Substantia nigra (tissue), 51 donors: ENCODE measurements at places on chromosomes 2 and 18.

DNA sequence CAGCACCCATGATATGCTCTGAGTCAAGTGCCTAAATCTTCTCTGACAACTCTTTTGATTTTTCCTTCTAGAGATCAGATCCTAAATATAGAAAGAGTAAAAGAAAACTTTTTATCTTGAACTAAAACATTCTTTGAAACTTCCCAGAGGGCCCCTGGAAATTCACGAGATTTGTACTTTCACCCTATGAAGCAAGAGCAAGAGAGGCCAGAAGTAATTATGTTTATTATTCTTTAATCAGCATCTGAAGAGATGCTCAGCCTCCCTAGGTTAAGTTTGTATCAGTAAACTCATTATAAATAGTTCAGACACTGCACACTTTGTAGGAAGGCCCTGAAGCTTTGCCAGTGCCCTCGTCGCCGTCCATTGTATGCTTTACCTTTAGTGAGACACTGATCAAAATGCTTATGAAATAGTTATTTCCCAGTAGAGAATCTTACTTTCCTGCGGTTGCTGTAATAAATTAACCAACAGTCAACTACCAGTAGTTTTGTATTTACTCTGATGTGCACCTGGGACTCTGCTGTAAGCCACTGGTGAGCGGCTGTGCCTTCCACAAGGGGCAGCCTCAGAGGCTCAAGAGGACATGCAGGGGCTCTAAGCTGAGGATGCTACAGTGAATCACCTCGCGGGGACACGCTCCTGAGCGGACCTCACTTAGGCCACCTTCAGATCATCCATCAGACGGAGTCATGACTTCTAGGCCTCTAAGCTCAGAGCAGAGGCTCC, 71.9 kb downstream of the BIN1 start:
- no peak for DNase-seq

- DNase-seq = no peak
Observed at GRCh38 chr2:188645986-188646385, 328.2 kb upstream of the COL3A1 start.

- no peak for DNase-seq
Observed at GRCh38 chr2:85705680-85706039, 11.5 kb downstream of the GNLY start.

- no peak for DNase-seq
Observed at GRCh38 chr2:130371723-130372054, 15.8 kb downstream of the PTPN18 start.

- DNase-seq = no peak
Observed at GRCh38 chr2:238235331-238235732, 4.5 kb downstream of the HES6 start.

DNA sequence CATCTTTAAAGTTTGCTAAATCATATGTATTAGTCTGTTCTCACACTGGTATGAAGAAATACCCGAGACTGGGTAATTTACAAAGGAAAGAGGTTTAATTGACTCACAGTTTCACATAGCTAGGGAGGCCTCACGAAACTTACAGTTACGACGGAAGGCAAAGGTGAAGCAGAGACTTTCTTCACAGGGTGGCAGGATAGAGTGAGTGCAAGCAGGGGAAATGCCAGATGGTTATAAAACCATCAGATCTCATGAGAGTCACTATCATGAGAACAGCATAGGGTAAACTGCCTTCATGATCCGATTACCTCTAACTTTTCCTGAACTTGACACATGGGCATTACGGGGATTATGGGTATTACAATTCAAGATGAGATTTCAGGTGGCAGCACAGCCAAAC, 1075.2 kb upstream of the NRXN1 start:
- DNase-seq = no peak

DNA sequence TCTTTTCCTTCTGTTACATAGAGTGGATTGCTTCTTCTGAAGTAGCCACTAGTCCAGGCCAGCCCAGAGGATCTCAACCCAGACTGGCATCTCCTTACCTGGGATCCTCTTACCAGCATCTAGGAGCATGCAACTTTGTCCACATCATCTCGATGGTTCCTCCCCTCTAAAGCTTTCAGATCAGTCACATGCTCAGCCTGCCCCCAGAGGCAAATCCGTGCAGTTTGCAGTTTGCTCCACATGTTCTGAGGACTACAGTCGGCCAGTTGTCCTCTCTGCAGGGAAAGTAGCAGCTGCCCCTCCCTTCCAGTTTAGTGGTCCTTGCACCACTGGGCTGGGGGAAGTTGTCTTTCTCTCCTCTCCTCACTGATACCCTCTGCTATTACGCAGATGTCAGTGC, 259.8 kb upstream of the APCDD1 start:
- DNase-seq = no peak

DNA sequence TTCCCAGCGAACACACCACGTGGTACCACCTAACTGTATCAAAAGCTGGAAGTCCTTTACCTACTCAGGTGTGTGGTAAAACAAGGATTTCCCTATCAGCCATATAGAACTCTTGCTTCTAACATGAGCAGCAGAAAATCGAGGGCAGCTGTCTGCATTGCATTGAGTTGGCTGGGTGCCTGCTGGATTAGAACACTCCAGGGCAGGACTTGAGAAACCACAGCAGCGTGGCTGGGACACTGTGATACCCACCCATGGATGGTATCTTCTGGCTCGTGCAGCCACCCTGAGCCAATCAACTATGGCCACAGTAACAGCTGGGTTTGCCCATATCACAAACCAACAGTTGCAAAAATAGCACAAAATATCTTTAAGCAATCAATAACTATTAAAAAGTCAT, 188.3 kb downstream of the FBXO15 start:
- DNase-seq = no peak

- DNase-seq = no peak
Observed at GRCh38 chr2:102677244-102678215, 58.2 kb downstream of the SLC9A2 start.

DNA sequence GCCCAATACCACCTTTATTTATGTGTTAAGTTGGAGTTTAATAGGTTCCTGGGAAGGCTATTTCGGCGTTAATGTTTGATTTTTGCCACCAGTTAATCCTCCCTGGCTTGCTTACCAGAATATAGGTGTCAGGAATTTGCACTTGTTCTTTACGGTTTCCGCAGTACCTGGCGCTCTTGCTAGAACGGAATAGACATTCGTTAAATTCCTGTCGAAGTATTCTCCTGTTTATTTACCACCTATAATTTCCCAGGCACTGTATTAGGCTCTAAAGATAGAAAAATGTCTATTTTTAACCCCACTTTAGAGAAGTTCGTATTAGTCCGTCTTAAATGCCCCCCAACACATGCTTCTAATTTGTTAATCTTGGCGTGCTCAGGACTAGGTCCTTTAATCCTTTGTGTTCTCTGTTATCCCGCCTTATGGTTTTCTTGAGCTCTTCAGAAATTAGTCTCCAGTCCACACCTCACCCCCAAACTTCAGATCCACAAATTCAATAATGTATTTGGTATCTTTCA, 575 bp downstream of the CCDC150 start:
- DNase-seq = no peak

GRCh38 chr18:50144540-50144939, 50.4 kb downstream of the MYO5B start:
- DNase-seq = no peak

GRCh38 chr2:222180619-222181018, 118.2 kb downstream of the PAX3 start:
- no peak for DNase-seq

DNA sequence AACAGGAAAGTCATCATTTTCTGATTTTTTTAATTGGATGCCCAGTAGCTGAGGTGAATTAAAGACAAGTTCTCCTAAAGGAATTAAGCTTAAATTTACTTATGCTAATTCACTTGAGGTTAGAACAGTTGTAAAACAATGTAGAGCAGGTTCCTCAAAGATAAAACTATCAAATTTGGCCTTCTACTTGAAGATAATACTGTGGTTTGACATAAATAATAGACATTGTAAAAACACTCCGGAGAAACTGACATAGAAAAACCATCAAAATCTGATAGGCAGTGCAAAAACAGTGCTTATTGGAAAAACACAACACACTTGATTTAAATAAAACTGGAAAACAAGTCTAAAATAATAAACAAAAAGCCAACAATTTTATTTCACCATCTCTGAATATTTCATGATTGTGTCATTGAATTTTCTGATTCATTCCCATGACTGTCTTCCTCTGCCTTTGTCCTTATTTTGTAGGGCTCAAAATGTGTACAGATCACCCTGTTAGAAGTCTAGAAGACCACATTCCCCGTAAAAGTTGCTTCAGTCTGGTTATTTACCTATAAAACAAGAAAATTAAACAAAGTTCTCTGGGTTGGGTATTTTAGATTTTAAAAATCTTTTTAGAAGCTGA, 28.3 kb upstream of the SLC40A1 start:
- DNase-seq = no peak

DNA sequence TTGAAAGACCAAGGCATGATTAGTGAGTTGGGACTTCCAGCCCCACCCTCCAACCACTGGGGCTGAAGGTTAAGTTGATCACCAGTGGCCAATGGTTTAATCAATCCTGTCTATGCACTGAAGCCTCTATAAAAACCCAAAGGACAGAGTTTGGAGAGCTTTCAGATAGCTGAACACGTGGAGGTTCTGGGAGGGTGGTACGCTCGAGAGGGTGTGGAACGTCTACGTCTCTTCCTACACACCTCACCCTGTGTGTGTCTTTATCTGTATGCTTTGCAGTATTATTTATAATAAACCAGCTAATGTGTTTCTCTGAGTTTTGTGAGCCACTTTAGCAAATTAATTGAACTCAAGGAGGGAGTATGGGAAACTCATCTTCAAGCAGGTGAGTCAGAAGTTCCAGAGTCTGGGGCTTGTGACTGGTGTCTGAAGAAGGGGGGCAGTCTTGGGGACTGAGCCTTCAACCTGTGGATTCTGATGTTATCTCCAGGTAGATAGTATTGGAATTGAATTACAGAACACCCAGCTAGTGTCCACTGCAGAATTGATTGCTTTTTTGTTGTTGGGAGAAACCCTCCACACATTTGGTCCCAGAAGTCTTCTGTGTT, 20.3 kb downstream of the ACTR3 start:
- no peak for DNase-seq

DNA sequence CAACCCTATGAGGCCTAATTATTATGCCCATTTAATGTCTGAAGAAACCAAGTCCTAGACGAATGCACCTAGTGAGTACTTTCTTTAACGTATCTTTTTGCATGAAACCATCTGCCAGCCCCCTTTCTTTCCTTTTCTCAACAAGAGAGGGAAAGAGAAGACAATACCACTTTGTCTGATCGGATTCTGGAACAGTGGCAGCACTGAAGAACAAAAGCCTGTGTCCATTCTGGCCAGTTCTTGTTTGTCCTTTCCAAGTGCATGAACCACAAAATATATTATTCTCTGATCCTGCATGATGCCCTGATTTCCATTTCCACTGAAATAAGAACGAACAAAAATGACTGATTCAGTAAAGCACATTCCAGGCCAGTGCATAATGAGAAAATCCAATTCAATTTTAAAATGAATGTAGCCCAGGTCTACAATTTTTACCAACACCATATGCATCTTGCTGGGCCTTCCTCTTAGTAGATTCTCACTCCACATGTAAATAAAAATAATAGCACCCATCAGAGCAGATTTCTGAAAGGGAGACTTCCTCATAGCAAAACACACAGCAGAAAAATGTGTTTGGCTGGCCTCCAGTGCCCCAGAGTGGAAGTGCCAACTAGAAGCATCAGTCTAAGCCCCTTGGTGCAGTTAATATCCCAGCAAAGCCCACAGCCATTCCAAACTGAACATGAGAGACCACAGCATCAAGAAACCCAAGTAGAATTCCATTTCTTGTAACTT, 422.6 kb upstream of the ID2 start:
- no peak for DNase-seq

DNA sequence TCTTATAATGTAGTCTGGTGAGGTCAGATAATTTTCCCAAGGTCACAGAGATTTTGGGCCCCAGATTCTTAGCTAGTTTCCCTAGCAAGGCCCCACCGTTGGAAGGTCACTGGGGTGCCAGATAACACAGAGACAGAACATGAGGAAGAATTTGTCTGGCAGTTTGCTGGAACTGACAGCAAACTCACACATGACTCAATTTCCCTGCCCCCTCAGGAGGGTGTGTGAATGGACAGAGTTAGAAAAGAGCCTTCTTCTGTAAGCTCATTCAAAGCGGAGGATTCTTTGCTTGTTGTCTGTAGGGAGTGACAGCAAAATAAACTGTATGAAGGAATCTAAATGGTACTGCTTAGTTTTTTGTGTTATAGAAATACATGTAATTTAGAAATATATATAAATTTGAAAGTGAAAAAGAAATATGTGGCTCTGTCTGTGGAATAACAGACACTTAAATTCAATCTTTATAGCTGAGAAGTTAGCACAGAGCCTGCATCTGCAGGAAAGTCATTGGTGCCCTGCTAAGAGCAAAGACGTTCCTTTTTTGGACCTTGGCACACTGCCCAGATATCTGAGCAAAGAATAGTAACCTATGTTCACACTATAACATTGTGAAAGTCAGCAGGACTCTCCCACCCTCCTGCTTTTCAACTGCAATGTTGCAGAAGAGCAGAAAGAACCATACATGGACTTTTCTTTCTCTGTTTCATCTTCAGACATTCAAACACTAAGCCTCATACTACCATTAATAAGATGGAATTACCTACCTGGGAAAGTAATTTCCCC, 2.1 kb downstream of the MDH1 start:
- no peak for DNase-seq

DNA sequence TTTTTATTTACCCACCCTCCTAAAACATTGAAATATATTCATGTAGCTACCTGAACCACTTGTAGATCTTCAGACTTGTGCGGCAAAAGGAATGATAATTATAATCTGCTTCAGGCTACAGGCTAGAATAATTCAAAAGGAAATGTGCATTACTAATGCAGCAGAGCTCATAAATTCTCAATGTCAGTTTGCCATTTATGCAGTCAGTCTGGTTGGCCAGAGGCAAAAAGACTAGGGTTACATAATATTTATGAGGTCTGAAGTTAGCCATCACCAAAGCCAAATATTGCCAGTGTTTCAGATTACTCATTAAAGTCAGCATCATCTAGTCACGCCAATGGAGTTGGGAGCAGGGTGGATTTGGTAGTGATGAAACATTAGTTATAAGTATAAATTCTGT, 38.9 kb downstream of the METAP1D start:
- DNase-seq = no peak

DNA sequence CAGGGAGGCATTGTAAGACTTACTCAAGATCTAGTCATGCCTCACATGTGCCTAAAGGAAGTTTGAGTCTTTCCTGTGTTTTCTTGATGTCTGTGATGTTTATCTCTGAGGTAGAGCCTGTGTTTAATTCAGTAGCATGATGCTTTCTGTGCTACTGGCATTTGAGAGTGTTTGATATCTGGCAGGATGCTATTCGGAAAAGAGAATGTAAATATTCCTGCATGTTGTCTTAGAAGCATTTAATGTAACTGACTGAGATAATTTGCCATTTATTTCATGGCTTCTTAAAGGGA, 58.8 kb downstream of the GREB1L start:
- no peak for DNase-seq

GRCh38 chr2:198385856-198386255, 581.5 kb downstream of the PLCL1 start:
- DNase-seq = no peak

- DNase-seq = no peak
Observed at GRCh38 chr2:147231607-147232006, 613.2 kb upstream of the ACVR2A start.

- DNase-seq = no peak
Observed at GRCh38 chr2:139769633-139770032, 989.4 kb upstream of the NXPH2 start.
